Stimulated activated CD8-positive, alpha-beta memory T cell treated with anti-CD3 and anti-CD28 coated beads, Interleukin-12 subunit alpha, Interleukin-12 subunit beta, amount 100 ng/mL, for 4 hours (primary cell): ENCODE measurements at places on chromosomes 12 and 14.

DNA sequence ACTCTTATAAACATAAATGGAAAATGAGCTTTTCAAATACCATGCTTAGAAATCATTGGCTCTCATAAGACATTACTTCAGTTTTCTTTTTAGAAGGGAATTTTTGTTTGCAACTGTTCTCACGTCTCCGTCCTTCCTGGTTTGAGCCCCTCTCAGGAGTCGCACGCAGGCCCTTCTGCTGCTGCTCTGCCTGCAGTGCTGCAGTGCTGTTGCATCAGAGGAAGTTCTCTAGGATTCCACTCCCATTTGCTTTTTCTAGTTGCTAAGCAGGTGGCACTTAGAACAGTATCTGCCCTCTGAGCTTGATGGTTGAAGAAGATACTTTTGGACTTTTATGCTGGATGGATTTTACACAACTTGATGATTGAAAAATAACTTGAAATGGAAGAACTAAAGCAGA, 70.8 kb downstream of the SCN8A start:
- no peak for DNase-seq

GRCh38 chr14:86954623-86955022, 1038.4 kb downstream of the GALC start:
- no peak for DNase-seq

- no peak for DNase-seq
These were observed 4.8 kb downstream of the MVK start for GRCh38 chr12:109578330-109578927.

DNA sequence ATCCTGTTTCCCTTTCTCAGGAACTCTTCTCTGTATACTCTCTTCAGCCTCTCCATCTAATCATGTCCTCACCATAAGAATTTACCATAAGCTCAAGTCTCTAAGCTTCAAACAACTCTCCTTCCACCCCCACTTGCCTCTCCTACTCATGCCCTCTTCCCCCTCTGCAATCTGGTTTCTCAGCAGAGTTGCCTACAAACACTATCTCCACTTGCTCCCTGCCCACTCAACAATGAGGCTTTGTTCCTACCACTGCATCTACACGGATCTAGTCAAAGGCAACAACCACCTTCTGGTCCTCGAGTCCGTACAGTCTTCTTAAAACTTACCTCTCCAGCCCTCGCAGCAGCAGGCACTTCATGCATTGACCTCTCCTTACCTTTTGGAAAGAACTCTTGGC, 17.2 kb upstream of the FBLN5 start:
- no peak for DNase-seq

DNA sequence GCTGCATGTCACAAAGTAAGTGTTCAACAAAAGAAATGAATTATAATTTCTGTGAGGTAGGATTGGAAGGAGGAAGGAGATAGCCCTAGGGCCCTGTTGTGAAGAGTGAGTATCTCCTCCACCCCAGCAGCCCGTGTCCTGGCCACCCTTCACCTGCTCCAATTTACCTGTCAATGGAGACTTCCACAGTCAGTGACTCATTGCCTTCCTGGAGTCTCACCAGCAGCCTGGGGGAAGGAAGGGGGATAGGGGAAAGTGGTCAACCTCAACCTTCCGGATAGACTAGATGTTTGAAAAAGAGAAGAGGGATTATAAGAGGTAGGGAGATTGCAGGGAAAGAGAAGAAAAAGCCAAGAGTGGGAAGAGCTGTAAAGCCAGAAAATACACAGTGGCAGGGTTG, 9.2 kb downstream of the STAT2 start:
- DNase-seq = no peak

DNA sequence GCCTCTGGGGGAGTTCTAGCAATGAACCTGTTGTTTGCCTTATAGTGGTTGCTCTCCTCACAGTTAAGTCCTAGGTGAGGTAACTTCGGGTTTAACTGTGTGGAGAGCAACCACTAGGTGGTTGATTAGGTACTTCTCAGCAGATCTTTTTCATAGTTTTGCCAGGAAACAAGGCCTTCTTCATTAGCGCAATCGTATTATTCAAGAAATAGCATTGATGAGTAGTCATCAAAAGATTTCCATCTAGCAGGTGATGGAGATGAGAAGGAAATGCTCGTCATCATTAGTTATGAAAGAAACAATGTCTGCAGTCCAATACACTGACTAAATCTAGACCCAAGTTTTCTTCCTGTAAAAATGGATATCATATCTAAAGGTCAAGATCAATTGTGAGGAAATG, 923.3 kb downstream of the AACS start:
- DNase-seq = no peak

DNA sequence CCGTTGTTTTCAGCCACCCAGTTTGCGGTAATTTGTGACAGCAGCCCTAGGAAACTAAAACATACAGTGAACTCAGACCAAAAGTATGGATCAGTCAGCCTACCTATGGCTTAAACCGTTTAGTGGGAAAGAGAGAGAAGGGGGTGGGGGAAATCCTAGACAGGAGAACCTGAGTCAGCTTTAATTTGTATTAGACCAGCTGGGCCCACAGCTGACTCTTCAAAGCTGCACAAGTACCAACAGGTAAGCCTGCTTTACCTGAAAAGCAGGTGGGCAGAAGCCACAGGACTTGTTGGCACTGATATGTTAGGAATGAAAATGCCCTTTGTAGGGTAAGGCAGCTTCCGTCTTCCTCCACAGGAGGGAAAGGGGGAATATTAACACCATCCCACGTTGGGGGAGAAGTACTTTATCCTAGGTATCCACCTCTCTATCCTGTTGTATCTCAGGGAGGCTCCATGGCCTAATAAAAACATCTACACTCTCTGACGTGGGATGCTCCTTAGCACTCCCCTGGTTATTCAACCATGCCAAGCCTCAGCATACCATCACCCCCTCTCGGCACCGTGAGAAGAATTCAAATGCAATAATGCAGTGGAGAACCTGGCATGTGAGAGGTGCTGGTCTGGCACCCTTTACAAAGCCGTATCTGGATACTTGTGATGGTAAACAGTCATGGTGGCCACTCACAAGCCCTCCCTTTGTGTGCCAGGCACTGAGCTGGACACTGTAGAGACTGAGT, 70.3 kb downstream of the STON2 start:
- DNase-seq = no peak

DNA sequence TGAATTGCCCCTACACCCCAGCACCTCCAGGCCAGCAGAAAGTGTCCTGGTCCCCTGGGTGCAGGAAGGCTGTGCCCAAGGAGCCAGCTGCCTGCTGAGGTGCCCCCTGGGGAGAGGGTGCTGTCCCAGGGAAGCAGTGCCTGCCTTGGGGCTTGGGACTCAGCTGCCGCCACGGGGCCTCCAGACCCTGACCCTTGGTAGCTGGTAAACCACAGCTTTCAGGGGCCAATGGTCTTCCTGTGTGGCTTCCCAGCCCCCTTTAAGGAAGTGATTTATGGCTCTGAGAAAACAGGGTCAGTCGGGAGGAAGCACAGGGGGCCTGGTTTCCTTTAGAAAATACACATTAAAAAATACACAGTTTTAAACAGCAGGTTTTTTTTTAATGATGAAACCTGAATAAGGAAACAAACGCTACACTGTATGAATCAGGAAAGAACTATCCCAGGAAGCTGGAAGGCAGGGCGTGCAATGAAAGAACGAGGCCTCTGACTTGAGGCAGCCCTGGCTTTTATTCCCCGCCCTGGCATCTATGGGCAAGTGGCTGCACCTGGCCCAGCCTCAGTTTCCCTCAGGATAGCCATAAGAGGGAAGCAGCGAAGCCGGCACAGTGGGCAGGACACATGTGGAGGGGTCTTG, 40.6 kb upstream of the EML1 start:
- no peak for DNase-seq

- no peak for DNase-seq
These were observed 356.9 kb upstream of the STXBP6 start for GRCh38 chr14:25406818-25407217.

DNA sequence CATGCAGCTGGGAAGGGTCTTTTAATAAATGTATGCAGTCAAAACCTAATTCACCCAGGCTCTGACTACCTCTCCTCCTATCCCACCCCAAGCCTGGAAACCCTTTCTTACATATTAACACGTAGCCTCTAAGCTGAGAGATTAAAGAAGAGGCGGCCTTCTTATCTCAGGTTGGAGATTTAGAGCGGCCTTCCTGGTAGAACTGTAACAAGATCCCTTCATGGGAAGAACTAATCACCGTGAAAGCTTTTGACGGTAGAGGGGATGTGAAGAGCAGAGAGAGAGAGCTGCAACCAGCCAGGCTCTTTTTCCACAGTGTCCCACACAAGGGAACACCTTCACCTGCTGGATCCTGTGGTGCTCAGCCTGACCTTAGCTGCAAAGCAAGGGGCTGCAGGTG, 367.4 kb downstream of the MED13L start:
- no peak for DNase-seq

GRCh38 chr12:124994437-124994975, 1.1 kb downstream of the BRI3BP start:
- DNase-seq = no peak

DNA sequence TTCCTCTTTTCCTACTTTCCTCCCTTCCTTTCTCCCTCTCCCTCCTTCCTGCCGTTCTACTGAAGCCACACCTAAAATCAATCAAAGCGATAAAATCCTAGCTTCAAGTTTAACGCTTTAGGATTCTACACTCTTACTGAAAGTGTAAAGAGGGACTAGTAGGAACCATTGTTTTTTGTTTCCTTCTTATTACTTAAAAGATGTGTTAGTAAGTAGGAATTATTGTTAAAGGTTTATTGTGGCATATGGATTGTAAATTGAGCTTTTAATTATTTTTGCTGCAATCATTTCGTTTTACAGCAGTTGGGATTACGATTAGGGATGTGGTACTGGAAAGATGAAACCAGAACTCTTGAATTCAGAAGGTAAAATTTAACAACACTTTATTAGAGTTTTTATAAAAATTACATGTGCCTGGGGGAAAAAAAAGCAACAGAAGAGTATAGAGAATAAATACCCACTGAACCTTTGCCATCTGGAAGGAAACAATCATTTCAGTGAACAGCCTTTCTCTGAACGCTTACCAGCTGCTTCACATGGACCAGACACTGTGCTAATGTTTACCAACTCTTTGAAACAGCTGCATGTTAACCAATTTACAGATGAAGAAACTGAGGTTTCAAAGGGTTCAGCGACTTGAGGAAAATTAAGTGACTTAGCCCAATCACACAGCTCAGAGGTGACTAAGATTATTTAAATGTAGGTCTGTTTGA, 1.0 kb downstream of the PPP1R36 start:
- no peak for DNase-seq
